ENCODE measurements at places on chromosomes 1 and 21.

- DNase-seq: no peak
Measured at GRCh38 chr1:163427279-163427678, 105.5 kb downstream of the NUF2 start.

DNA sequence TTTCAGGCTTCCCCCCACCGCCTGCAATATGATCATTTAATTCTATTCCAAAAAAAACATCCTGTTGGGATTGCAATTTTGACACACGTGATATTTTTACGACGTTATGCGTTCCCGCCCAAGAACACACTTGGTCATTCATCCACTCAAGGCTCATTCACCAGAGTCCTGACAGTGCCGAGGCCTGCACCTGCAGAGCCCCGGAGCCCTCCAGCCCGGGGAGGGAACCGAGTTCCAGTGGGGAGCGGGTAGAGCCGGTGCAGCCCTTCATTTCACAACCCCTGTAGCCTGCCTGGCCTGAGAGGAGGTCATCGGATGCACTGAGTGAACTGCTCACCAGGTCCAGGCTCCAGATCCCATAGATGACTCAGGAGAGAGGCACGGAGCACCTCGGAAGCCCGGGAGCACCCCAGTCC, 156.0 kb upstream of the BACE2 start:
- no peak for DNase-seq

DNA sequence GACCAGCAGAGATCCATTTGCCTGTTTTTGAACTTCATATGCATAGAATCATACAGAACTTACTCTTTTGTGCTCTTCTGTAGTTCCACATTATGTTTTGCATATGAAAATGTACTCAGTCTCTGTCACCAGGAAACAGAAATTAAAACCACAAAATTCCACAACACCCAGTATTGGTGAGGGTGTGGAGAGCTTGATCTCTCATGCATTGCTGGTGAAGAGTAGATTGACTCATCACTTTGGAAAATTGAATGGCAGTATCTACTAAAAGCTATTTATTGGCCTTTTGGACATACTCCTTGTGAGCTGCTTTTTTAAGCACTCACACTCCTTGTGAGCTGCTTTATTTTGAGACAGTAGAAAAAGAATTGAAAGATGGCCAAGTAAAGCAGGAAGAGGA, 43.3 kb downstream of the VTCN1 start:
- DNase-seq: no peak

DNA sequence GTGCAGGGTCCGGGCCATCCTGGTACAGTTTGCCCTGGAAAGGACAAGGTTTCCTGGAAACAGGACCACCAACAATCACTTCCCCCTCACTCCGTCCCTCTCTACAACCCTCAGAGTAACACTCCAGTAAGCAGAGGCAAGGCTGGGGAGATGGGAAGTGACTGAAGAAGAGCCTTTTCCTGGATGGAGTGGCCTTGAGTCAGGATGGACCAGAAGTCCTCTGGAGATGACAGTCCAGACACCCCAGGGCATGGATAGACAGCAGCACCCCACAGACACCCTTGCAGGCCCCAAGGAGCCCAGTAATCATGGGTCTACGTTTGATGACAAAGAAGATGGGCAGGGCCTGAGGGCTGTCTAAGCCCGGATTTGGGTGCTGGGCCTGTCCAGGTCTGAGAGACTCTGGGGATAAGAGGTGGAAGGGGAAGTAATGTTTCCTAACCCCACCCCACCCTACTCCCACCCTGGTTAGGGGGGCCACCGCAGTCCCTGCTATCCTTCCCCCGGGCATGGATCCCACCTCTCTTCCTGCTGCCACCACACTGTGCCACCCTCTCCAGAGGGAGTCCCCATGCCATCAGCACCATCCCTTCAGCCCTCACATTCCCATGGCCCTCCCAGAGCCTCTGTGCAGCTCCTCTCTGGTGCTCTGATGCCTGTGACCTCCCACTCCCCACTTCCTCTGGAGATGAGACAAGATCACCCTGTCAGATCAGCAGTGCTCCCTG, 7.2 kb upstream of the S100A8 start:
- no peak for DNase-seq

DNA sequence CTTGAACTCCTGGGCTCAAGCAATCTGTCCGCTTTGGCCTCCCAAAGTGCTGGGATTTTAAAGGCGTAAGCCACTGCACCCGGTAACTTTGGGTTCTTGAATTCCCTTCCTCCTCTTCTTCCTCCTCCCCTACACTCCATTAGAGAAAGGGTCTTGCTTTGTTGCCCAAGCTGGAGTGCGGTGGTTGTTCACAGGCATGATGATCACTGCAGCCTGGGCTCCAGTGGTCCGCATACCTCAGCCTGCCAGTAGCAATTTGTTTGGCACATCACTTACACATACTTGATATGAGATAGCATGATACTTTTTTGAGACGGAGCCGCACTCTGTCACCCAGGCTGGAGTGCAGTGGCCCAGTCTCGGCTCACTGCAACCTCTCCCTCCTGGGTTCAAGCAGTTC, 2.2 kb downstream of the DEGS1 start:
- no peak for DNase-seq

DNA sequence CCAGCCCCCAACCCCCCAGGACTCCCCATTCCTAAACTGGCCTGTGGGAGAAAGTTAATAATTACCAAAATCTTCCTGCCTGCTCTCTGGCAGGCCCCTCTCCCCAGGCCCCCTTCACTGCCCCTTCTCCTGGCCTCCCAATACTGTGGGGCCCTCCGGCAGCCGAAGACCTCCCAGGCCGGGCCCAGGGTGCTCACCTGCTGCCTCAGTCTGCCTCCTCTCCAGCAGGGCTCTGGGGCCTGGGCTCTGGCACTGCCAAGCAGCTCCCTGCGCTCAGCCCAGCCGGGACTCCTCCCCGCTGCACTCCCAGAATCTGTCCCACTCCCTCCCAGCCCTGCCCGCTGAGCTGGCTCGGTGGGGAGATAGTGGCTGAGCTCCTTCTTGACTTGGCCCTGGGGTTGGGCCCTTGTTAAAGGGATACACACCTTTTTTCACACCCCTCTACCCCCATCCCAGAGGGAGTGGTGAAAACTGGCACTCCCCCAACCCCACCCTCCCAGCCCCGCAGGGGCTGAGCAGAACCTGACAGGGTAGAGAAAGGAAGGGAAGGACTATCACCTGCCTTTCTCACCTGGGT, at the start of gene S100A16:
Gene S100A16 (minus strand): TSS at position 383 of the 577 bp plus-strand sequence. CDS start 4,986 bp downstream, outside the sequence.
- no peak for DNase-seq

DNA sequence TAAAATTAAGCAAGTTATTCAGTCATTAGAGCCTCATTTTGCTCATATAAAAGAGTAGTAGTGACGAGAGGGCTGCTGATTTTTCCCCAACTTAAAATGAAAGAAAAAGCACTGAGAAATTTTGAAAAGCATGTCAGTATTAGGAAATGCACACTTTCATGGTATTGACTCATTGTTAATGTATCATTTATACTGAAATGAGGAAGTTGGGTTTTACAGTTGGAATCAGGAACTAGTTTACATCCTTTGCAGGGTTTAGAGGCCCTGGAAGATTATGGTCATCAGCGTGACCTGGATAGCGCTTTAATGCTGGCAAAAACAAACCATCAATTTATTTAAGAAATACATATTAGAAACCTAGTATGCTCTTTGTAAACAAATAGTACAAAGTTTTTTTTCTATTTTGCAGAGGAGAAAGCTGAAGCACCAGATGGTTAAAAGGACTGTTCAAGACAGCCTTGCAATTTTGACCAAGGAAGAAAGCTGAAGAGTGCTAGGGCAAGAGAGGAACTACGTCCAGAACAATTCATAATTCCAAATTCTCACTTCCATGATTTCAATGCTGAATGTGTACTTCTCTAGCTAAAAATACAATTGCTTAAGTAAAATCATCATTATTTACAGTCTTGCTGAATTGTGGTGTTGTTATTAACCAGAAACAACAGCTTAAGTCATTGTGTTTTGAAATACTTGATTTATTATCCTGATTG, 94.8 kb upstream of the SGIP1 start:
- no peak for DNase-seq

DNA sequence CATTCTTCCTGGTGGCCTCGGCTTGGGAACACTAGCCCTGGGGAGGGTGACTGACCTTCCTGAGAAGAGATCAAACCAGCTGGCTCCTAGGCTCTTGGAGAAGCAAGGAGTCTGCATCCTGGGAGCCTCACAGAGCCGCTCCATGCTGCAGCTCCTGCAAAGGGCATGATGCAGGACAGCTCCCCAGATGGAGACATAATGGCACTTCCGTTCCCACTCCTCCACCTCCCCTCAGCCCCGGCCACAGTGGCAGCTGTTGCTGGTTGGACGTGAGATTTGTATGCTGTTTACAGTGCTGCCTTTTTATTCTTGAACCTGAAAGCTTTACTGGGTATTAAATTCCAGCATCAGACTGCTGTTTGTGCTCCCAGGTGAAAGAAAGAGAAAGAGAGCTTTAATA, 83.7 kb upstream of the CTTNBP2NL start:
- no peak for DNase-seq
